ENCODE measurements at places on chromosomes 2 and 18.

- DNase-seq: no peak
Observed at GRCh38 chr2:186443851-186444250, 42.2 kb upstream of the ZC3H15 start.

DNA sequence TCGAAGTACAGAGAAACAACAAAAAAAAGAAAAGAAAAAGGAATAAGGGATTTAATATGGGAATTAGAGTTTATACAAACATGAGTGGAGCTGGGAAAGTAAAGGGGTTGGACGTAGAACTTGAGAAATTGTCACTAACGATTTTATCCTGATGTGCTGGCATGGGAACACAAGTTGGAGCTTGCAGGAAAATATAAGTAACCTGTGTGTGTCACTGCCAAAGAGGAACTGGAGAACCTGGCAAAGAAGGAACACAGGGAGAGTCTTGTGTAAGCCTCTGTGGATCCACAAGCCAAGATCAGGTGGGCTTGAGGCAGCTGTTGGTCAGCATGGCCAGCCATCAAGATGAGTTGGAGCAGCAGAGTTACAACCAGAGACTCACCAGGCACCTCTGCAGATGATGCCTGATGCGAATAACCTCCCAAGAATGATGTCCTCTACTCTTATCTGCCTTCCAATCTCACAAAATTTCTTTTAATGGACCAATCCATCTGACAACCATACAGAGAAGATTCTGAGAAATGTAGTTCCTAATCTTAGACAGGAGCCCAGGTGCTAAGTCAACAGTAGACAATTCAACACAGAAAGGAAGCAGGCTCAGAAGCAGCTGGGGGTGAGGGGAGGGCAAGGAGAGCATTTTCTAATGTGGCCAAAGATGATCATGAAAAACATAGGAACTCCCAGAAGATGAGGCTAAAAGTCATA is 77.0 kb upstream of the SPOPL start:
- DNase-seq: no peak

DNA sequence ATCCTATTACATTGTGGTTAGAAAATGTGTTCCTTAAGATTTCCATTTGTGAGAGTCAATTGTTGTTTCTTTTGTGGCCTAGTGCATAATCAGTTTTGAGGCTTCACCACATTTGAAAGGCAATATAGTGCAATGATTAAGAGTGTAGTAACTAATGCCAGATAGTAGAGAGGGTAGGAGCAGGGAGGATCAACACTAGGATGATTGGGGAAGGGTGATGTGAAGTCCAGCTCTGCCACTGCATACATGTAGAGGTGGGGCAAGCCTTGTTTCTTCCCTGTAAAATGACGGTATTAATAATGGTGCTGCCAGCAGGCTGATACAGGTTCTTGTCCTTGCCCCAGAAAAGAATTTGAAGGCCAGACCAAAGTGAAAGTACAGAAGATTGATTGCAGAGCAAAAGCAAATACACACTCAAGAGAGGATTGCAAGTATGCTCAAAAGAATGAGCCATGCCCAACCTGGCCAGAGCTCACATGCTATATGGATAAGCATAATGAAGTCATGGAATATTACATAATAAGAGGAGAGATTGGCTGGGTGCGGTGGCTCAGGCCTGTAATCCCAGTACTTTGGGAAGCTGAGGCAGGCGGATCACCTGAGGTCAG is 8.0 kb downstream of the SP100 start:
- DNase-seq: no peak

- no peak for DNase-seq
Observed at GRCh38 chr2:88170472-88170892, 336 bp downstream of the THNSL2 start.

GRCh38 chr2:70094978-70095719 is 7.9 kb downstream of the PCBP1 start:
- no peak for DNase-seq

DNA sequence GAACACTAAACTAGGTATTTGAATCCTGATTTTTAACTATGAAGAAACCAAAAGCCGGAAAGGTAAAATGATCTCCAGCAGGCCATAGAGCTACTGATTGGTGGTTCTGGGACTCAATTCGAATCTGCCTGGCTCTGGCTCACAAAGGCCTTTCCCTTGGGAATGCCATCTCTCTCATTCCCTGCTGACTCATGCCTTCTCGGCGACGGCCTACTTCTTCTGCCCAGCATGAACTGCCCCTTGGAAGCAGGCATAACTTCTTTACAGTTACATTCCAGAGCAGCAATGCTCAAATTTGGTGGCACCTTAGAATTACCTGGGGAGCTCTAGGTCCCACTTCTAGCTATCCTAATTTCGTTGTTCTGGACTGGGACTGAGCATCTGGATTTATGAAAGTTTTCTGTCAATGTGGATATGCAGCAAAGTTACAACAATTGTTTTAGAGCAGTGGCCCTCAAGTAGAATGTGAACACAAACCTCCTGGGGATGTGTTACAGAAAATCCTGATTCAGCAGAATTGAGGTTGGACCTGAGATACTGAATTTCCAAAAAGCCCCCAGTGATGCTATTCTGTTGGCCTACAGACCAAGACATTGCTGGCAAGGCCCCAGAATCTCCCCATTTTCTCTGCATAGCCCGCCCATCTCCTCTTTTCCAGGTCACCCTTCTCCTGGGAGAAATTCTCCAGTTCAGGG is 261.1 kb downstream of the CNTNAP5 start:
- DNase-seq: no peak

DNA sequence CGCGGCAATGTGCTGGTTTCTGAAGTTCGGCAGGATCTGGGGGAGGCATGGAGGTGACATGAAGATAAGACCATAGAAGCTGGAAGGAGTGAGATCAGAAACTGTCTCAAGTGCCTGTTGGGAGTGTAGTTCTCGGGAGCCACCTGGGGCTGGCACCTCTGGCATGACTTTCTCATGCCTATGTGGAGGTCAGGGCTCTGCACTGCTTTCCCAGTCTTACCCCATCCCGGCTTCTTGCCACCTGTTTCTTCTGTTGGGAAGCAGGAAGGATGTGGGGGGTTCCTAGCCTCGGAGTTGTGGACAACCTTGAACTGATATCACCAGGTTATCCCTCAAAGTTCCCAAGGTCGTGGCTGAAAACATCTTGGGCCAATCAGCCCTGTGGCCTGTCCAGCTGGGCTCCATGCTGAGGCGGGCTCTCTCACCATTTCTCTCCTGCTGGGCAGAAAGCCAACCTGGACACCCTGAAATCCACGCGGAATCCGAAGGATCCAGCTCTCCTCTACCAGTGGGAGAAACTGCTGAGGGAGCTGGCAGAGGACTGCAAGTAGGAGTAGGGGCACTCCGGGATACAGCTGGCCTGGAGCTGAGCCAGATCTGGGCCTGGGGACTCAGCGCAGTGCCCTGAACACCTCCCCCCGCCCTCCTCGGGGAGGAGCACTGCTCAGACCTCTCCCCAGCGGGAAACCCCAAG is 42.5 kb downstream of the FER1L5 start:
- DNase-seq: no peak

DNA sequence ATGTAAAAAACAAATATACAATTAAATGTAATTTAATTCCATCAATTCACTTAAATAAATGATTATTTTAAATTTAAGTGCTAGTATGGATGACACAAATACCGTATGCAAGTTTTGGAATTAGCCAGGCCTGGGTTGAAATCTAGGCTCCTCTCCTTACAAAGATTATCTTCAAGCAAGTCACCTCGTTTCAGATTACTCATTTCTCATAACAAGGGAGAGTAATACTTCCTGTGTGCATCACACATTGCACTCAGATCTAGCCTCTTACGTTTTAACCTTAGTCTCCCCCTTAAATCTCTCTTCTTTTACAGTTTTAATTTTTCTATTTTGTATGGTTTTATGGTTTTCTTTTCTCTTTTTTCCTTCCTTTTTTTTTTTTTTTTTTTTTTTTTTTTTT is 1475.9 kb upstream of the NXPH2 start:
- DNase-seq: no peak

- DNase-seq: no peak
Observed at GRCh38 chr2:64213532-64214275, 69.5 kb upstream of the PELI1 start.

DNA sequence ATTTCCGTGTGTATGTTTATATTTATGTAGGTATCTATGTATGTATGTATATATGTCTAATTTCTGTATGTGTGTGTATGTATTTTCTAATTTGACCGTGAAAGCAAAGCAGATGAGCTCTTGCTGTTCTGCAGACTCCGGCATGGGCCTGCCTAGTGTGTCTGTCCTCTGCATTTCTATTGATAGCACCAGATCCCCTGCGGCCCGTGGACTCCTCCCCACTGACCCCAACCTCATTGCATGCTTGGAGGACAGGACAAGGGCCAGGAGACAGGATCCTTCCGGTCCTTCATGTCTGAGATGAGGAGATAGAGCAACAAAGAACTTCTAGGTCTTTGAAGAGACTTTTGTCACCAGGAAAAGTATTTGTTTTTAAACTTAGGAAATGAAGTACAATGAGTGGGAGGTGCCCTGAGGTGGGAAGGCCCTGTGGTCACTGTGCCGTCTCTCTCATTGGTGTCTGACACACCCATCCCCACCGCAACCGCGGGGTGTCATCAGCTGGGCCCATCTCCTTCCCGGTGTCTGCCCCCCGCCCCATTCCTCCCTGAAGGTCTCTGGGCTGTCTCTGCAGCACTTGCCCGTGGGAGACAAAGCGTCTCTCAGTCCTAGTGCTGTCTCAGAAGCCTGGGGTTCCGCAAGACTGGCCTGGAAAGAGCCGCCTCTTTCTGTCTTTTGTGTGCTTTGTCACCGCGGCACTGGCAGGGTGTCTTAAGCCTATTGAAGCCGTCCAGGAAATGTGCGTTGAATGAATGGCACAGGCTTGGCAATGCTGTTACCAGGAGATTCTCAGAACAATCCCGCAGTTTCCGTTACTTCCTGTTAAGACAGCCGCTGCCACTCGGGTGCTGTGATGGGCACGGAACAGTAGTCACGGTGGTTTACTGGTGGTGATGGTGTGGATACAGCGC is 216.4 kb downstream of the AGAP1 start:
- DNase-seq: no peak

DNA sequence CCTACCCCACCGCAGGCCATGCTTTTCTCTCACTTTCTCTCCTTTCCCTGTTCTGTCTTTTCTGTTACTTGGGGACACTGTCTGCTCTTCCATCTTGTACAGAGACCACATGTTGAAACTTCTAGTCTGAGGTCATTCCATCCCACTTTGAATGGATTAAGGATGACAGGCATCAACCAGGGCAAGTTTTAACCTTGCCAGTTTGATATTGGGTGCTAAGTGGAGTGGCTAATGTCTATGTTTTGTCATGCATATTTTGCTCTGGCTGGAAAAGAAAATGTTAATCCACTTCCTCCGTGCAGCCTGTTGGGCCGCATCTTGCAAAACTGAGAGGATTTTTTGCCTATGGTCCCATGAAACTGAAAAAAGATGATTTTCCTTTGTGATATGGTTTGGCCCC is 205.5 kb upstream of the SESTD1 start:
- no peak for DNase-seq

GRCh38 chr18:70288171-70288850 is 534 bp upstream of the SOCS6 start:
- DNase-seq: no peak

- no peak for DNase-seq
Observed at GRCh38 chr18:10100941-10101701, 187.3 kb downstream of the VAPA start.

DNA sequence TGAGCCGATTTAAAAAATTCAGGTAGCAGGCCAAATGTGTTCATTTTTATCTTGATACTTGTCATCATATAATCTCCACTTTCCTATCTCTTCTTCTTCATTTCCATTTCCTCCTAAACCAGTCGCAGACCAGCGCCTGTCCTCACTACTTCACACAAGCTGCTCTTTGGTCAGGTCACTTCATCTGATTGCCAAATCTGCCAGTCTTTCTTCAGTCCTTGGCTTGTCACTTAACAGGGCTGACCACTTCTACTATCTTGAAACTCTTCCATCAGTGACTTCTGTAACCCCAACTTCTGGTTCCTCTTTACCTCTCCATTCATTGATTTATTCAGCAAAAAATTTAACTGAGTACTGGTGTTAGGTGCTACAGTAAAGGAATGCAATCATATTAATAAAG is 18.0 kb upstream of the SPRED2 start:
- no peak for DNase-seq

DNA sequence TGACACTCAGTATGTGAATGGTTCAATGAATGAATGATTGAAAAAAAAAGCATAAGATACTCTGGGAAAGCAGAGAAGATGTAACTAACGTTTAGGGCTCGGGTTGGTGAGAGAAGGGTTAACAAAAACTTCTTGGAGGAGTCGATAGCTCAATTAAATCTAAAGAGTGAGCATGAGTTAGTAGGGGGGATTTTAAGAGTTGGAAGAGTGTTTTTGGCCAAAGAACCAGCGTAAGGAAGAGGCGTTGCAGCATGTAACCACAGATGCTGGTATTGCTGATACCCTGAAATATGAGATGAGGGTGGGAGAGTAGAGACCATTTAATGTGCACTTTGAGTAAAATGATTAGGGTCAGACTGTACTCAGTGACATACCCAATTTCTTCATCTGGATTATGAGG is 14.5 kb downstream of the ARHGAP28 start:
- no peak for DNase-seq

DNA sequence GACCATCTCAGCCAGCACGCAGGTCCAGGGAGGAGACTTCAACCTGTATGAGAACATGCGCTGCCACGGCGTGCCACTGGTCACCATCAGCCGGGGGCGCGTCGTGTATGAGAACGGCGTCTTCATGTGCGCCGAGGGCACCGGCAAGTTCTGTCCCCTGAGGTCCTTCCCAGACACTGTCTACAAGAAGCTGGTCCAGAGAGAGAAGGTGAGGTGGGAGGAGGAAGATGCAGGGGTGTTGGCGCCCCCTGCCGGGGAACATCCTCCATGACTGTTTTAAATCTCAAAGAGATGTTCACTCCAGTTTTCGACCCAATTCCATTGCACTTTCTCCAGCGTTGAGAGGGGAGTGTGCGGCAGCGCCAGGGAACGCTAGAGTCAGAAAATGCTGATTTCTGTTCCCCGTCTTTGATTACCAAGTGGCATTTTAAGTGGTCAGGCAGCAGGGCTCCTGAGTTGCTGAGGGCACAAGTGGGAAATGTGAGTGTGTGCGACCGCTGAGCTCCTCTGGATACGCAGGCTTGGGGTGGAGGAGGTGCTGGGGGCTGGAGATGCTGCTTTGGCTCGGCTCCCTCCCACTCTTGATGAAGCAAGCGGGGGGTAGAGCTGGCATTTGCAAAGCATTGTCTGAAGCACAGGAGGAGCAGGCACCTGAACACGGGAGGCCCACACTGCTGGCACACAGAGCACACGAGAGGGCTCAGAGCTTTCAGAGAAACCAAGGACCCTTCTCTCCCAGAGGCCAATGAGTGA is 27.7 kb upstream of the MAPRE3 start:
- DNase-seq: peak; percentile 17

DNA sequence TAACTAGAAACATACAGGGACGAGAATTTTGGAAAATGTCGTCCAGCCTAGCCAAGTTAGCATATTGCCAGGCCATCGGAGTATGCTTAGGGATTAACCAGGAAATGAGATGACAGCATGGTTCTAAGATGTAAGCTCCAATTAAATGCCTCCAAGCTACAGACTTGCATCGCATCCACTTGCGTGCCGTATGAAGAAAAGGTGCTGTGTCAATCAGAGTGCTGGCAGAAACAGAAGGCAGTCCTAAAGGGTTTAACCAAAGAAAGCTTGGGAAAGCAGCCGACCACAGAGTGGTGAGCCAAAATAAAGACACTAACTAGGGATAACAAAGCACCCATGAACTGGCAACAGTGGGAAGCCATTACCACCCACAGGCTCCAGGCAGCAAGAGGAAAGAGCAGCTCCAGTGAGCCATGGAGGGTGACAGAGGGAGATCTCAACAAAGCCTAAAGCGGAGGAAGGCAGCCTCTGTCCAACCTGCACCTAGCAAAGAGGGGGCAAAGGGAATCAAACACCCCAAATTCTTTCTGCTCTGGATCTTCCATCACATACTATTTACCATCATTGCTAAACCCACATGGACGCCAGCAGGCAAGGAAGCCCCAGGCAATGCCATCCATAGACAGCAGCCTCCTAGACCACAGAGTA is 27.6 kb upstream of the SOCS6 start:
- DNase-seq: no peak

Data from stimulated activated CD4-positive, alpha-beta T cell treated with anti-CD3 and anti-CD28 coated beads, Interleukin-15, amount 100 ng/mL, for 1 hour (primary cell).